ENCODE measurements at places on chromosomes 3 and 15.

DNA sequence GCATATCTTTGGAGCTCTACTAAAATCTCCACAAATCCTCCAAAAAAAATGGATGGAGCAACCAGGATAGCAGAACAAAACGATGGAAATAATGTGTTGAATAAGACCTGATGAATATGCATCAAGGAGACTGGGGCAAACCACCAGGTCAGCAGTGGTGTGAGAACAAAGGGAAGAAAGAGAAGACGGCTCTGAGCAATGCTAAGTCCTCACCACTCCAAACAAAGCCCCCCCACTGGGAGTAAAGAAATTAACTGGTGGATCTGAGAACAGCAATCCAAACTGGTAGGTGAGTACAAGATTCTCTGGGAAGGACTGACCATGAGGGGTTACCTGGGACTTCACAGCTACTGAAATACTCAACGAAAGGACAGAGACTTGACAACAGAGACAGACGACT is 977.3 kb downstream of the TBL1XR1 start:
- no peak for DNase-seq

DNA sequence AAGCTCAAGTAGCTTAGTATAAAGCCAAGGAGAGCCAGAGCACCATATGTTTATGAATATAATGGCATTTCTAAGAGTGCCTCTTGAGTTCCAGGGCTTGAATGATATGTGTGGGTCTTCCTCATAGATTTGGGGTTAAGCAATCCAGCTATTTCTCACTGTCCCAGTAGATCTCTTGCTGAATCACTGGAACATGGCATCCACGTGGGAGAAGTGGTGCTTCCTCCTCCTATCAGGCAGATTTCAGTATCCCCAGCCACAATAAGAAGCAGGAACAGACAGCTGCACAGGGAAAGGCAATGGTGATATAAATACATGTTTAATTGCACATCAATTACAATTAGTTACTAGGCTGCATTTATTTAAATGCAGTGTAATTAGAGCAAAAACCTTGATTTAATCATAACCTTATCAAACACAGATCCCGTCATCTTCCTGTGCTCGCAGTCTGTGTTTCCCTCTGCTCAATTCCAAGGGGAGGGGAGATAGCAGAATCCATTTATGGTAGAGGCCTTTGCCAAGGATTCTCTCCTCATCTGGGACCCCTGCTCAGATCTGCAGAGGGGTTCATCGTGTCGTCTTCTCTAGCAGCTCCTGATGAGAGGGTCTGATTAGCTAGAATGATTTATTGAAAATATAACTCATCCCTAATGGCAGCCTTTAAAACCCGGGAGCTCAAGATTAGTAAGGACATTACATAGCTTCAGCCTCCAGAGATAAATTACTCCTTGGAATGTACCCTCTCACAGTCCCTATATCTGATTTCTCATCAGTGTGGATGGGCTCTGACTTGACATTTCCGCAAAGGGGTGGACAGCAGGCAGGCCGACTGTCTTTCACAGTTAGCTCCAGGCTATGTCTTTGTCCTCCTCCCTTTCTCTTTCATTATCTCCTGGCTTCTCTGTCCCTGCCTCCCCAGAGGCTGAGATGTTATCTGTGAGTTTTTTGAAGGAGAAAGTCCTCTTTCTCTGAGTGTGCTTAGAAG is 775.9 kb downstream of the AGBL1 start:
- no peak for DNase-seq

DNA sequence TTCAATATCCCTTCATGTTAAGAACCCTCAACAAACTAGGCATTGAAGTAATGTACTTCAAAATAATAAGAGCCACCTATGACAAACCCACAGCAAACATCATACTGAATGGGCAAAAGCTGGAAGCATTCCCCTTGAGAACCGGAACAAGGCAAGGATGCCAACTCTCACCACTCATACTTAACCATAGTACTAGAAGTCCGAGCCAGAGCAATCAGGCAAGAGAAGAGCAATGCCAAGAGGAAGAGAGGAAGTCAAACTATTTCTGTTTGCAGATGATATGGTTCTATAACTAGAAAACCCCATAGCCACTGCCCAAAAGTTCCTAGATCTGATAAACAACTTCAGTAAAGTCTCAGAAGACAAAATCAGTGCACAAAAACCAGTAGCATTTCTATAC is 161.9 kb downstream of the UBE2E2 start:
- DNase-seq: no peak

DNA sequence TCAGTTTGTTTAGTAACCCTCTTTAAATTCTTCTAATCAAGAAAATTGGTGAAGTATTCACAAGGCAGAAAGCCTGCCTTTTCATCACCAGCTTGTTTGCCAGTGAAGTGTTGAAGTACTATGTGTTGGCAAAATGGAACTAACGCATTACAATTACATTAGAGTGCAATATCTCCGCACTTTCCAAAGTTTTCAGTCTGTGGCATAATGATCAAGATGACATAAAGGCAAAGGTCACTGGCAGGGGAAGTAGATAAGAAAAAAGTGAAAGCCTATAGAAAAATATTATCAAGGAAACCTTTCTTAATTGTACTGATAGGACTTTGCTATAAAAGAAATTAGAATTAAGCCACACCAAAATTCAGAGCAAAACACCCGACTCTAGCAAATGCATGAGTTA is 25.0 kb upstream of the TM4SF1 start:
- DNase-seq: no peak

GRCh38 chr3:106088304-106088703 is 219.5 kb upstream of the CBLB start:
- DNase-seq: no peak

- no peak for DNase-seq
Observed at GRCh38 chr3:22582266-22582665, 620.9 kb upstream of the UBE2E2 start.

DNA sequence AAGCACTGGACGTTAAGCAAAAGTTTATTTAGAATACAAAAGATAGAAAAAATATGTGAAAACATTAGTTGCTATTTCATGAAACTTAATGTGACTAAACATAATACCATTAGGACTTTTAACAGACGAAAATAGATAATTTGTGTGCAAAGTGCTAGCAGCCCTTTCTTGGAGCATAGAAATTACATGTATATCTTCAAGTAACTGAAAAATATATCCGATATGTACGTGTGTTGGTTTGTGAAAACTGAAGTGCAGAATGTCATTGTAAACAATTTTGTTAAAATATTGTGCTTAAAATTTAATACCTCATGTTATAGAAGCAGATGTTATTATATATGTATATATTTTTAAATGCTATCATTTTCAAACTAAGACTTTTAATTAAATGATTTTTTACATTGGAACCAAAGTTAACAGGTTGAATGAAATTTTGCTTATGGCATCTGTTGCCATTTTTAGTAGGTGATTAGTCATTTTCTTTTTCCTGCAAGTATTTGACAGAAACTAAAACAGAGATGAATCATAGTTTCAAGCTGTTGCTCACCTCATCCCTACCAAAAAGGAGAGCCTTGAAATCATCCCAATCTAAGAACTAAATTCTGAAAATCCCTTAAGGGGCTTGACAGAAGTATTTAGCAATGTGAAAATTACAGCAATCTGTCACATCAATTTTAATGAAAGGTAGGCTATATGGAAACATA is 334.8 kb downstream of the NAALADL2 start:
- DNase-seq: no peak

- DNase-seq: no peak
Observed at GRCh38 chr3:117790235-117790987, 1080.8 kb downstream of the TUSC7 start.

- no peak for DNase-seq
Observed at GRCh38 chr15:47388299-47388698, 329.0 kb upstream of the SEMA6D start.
